ENCODE measurements at places on chromosomes 7 and 10.

GRCh38 chr10:128499956-128500355, 373.7 kb upstream of the MKI67 start:
- DNase-seq = no peak

GRCh38 chr10:76433161-76434005, 1002.0 kb downstream of the LRMDA start:
- DNase-seq = no peak

DNA sequence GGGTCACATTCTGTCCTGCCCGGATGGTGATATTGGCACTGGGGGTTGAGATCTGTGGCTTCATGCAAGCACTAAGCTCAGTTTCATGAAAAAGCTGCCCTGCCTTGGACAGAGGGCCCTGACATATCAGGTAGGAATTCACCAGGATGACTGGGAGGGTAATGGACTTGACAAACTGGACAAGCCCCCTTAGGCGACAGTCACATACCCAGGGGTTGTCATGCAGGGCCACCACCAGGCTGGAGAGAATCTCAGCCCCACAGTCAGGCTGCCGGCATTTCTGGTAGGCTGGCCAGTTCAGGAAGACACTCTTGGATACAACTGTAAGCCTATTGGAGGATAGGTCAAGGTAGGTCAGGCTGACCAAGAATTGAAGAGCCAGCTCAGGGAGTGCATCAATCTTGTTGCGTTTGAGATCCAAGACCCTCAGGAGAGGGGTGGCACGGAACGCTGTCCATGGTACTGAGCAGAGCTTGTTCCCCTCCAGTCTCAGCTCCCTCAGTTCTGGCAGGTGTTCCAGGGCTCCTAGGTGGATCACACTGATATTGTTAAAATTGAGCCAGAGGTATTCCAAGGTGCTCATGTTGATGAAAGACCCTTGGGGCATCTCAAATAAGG, 824 bp downstream of the LRIT2 start:
- DNase-seq = no peak

DNA sequence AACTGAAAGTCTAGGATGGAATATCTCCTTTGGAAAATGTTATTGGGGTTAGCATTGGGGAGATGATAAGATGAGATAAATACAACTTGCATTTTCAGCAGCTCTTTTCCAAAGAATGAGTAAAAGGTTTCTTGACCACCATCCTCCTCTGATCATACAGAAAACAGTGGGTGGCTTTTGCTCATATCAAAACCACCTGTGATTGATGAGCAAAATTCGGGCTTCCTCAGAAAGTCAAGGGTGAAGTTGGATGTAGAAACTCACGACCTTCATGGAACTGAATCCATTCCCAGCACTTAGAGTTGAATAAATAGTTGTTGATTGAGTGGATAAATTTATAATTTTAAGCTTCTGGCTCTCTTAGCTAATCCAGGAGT, 158.4 kb downstream of the DNAJB6 start:
- DNase-seq = no peak

- DNase-seq = no peak
Observed at GRCh38 chr7:51286401-51286800, 30.2 kb downstream of the COBL start.

DNA sequence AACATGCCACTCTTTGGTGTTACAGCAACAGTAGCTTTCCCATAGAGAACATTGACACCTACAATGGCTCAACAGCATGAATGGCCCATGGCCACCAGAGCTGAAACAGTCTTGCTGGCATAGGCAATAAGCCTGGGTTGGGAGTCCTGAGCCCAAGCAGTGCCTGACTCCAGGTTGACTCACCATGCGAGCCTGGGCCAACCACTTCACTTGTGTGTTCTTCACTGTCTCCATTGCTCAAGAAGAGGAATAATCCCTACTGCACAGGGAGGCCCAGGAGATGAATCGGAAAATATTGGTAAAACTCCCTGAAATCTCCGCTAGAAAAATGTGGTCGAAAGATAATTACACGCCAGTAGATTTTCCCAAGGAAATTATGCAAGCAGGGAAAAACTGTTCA, 89.2 kb upstream of the INHBA start:
- no peak for DNase-seq

GRCh38 chr10:98474628-98475027, 27.9 kb upstream of the HPS1 start:
- DNase-seq = no peak

DNA sequence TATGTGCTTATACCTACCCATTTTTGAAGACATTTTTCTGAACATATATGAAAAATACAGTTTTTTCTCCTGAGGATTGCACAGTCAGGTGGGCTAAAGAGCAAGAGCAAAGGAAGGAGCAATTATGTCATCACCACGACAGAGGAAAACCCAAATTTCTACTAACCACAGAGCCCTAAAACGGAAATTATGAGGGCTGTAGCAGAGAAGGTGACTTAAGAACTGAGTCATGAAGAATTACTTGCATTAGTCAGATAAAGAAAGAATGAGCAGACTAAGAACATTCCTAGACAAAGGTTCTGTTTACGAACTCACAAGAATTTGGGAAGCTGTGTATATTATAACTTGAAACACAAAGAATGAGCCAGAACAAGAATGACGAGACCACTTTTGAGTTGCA, 974.4 kb downstream of the NXPH1 start:
- DNase-seq = no peak

DNA sequence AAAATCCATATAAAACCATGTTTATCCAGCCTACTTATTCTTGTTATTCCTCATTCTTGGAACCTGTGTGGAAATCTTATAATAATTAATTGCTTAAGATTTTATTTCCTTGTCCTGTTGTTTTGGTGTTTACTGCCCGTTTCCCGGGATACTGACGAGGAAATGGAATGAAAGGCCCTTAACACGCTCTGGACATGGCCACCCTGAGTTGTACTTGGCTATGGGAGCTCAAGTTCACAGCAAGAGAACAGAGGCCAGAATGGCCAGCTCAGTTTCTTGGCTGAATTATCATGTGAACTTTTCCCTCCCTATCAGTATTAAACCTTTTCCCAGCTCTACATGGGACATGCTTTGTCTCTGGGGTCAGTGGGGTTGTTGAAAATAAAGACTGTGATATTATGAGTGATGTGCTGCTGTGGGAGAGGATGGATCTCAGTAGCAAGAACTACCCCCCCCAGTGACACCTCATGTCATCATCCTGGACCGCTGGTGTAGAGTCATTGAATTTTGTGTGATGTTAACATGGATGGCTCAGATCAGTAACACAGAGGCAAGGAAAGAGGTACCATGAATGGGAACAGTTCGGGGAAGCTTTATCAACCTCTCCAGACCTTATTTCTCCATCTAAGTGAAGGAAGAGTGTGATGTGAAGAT, 87.0 kb upstream of the IGFBP3 start:
- no peak for DNase-seq

DNA sequence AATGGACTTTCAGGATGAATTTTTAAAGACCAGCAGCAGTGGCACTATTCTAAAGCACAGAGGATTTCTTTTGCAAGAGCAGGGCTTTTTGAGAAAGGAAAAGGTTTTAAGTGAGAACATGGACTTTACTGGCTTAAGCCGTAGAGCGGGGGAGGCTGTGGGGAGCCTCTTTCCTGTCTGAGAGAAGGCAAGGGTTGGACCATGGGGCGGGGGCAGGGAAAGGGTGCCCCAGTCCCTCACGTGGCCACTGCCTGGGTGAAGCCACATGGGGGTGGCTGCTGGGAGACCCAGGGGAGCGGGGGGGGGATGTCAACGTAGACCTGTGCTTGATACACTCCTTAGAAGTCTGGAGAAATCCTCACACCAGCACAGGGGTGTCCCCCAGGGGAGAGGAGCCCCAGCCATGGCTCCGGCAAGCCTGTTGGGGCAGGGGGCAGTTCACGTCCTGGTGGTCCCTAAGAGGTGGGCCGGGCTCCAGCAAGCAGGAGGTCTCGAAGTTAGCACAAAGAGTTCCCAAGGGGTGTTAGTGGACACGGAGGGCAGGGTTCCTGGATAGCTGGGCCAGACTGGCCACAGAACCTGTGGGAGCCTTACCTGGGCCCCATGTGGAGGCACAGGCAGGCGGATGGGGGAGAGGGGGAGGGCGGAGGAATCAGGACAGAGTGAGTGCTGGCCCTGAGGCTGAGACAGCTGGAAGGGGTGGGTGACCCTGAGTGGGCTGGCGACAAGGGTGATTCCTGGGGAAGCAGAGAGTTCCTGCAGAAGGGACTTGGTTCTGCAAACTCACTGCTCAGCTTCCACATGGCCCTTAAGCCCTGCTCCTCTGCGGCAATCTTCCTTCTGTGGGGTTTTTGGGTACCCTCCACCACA, 36.9 kb upstream of the ELFN1 start:
- no peak for DNase-seq

DNA sequence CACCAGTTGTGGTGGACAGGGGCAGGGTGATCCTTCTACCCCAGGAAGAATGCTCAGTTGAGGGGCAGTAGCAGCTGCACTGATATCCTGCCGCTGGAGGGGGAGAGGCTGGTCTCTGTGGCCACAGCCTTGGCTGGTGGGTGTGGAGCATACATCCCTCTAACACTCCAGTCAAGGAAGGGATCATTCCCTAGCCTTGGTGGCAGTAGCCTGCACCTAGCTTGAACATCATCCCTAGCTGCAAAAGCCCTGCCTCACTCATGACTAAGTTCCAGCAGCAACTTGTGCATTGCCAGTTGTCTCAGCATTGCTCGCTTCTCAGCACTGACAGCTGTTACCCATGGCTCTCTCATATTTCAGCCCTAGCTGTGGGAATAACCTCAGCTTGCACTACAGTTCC, 688.9 kb upstream of the POT1 start:
- no peak for DNase-seq

- no peak for DNase-seq
Observed at GRCh38 chr7:144579687-144580086, 176.2 kb upstream of the NOBOX start.

GRCh38 chr7:1667566-1668395, 2.3 kb upstream of the ELFN1 start:
- no peak for DNase-seq

- no peak for DNase-seq
Observed at GRCh38 chr7:18637516-18637915, 142.0 kb downstream of the HDAC9 start.

DNA sequence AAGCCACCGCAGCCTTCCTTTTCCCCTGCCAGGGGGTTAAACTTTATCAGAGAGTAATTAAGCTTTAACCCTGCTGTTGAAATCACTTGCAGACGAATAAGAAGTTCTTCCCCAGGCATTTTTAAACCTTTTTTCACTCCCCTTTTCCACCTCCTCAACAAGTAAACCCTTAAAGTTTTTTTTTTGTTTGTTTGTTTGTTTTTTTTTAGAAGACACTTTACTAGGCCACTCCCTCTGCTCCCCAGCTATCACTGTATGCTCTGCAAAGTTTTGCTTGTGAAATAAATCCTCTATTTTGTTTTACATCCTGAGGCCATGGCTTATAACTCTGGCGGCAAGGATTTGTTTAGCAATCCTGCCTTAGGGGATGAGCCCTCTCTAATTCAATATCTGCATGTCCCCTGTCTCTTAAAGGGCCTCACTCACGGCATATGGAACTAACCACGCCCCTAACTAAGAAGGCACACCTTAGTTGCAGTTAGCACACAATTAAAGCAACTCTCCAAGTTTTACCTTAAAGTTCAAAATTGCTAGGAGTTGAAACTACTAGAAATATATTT, 1354.7 kb upstream of the LRRTM3 start:
- DNase-seq = no peak

DNA sequence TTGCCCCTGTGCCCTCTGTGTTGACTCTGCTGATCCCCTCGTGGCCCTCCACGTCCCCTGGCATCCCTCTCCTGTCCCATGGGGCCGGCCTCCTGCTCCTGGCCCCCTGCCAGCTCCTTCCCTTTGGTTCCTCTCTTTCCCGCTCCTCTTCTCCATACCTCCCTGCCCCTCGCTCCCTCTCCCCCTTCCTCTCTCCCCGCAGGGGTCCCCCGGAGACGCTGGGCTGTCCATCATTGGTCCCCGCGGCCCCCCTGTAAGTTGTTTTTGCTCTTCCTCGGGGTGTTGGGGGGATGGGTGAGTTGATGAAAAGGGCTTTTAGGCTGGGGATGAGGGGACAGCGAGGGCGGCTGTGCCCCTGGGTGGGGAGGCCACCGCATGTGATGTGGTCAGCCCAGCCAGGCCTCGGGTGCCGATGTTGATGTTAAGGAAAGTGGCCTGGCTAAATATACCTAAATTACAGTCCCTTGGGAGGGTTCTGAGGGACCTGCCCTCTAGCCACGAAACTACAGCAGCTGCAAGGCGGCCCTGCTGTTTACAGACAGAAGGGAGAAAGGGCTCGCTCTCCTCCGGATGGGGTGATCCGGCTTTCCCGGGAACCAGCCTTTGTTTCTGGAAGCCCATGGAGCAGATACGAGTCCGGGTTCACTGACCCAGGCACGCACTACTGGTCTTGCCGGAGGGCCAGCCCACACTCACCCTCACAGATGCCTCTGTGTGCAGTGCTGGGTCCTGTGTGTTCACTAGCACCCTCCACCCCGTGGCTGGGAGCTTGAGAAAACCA, 78.8 kb downstream of the COL13A1 start:
- no peak for DNase-seq

- DNase-seq = no peak
Observed at GRCh38 chr7:99498546-99498944, 1.5 kb downstream of the ZNF394 start.

DNA sequence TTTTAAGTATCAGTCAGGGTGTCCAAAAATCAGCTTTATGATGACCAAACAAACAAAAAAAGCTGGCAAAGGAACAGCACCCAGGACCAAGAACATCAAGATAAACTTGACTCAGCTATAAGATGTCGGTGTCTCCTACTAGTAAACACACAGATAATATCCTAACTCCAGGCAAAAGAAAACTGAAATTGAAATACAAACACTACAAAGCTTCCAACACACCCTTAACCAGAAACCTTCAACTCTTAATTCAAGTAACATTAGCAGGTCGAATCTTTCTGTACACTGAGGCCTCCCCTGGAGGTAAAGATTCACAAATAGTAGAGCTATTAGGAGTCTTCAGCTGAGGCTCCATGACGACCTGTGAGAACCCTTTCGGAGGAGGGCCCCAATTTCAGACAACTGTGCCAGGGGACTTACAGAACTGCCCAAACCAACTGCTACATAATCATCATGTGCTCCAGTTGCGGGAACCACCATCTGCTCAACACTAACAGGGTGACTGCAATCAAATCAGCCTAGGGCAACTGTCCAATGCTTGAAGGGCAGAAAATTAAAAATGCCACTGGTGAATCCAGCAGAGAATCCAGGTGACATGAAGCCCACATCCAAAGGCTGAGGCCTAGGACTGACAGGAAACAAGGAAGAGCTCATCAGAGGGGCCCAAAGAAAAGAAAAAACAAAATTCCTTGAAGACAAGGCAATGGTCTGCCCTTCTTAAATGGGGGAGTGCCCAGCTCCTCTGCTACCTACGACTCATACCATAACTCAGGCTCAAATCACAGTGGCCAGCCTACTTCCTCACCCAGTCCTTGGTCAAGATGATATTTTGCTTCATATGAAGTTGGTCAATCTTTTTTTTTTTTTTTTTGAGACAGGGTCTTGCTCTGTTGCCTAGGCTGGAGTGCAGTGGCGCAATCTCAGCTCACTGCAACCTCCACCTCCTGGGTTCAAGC, 20.0 kb downstream of the XPNPEP1 start:
- no peak for DNase-seq

DNA sequence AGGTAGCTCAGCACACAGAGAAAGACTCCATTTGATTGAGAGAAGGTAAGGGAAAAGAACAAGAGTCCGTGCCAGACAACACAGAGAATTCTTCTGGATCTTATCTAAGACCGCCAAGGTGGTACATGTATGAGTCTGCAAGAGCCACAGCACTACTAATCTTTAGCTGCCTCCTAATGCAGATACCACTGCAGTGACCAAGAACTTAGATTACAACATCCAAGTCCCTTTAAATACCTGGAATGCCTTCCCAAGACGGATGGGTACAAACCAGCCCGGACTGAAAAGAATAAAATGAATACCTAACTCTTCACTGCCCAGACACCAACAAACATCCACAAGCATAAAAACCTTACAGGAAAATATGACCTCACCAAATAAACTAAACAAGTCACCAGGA, 33.3 kb downstream of the TFEC start:
- no peak for DNase-seq
